ENCODE measurements at places on chromosomes 7 and 10.

DNA sequence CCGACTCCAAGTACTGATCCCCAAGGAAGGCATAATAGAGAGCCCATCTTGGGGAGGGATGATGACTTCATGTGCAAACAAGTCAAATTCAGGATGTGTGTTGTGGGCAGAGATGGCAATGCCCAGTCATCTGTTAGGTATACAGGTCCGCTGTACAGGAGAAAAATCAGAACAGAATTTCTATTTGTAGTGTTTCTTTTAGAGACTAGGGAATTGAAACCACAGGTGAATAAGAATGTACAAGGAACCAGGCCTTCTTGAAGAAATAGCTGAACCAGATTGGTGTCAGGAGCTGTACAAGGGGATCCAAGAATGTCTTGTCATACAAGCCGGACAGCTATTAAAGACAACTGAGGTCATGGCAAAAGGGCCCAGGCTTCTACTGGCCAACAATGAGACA is 147.9 kb downstream of the PFKFB3 start:
- DNase-seq, result no peak

DNA sequence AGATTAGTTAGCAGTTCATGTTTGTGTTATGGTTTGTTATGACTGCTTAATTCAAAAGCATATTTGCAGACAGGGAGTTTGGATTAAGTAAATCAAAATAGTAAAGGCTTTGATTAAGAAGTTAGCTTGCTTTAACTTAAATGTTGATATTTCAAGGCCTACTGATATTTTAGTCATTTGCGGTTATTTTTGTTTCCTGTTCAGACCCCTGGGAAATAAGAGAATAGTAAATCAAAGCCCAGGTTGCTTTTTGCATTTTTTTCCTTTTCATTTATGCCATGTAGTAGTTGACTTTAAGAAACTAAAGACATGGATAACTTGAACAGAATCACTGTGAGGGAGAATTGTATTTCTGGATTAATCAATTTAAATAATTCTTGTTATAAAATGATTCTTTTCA is 77.3 kb downstream of the HDAC9 start:
- no peak for DNase-seq

DNA sequence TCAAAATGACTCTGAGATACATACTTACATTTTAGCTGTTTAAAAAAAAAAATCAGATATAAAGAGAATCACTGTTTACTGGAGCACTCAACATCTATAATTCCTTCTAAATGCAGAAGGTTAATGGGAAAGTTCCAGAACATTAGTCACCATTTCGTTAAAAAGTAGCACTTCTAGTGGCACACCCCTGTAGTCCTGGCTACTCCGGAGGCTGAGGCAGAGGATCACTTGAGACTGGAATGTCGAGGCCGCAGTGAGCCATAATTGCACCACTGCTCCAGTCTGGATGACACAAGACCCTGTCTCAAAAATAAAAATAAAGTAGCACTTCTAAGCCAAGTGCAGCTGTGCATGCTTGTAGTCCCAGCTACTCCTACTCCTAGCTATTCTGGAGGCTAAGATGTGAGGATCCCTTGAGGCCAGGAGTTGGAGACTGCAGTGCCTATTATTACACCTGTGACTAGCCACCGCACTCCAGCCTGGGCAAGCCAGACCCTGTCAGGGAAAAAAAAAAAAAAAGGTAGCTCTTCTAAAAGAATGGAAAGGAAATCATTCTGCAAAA is 2.2 kb downstream of the FGFBP3 start:
- no peak for DNase-seq

DNA sequence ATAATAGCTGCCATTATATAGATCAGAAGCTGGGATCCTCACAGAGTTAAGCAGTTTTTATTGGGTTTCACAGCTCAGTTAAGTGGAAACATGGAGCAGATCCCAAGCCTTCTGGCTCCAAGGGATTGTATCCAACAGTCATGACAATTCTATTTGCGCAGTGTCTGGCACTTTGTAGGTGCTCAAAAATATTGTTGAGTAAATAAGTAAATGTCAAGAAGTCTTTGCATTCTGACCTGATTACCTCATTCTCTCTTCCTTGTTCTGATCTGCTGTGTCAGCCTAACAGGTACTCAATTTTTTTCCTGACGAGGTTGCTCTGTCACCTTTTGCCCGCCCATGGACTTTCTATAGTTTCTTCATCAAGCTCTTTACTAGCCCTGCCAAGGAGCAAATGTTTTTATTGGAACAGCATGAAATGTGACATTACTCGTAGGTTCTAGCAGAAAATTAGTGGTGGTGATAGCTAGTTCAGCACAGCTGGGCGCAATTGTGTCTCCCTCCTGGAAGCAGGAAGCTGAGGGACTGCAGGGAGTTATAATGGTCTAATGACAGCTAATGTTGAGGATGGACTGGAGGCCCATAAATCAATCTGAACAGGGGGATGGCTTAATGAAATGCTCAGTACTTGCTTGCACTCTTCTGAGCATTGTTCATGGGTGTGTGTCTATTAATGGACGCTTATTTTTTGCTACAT is 680.2 kb downstream of the CCSER2 start:
- DNase-seq, result no peak

- no peak for DNase-seq
These were observed 5.2 kb upstream of the HTR7 start for GRCh38 chr10:90862908-90863514.

DNA sequence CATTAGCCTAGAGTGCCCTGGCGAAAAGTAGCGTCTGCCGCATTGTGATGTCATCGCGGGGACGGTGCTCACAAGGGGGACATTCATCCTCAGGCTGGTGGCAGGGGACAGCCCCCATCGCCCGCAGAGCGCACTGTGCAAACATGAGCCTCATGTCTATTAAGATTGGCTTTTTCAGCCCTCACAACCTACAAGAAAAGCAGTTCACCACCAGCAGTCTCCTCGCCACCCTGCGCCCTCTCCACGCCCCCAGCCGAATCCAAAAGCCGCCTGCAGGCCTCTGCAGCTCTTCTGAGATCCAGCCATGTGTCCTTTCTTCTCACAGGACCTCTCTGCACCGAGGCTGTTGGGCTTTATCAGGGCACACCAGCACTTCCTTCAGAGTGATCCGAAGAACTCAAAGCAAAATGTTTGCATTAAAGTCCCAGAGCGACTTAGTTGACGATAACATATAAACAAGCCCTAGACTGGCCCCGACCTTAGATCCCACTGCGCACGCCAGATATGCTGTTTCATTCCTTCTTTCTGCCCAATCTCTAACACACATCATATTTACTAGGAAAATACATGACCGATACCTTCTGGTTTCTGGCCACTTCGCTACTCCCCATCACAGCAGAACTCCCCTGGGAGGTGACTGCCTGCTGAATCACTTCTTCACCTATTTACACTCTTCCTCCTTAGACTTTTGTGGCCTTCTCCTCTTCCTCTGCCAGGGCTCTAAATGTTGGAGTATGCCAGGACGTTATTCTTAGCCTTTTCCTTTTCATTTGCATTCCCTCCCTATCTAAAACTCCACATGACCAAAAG is 206.0 kb upstream of the SH2B2 start:
- DNase-seq, result no peak

DNA sequence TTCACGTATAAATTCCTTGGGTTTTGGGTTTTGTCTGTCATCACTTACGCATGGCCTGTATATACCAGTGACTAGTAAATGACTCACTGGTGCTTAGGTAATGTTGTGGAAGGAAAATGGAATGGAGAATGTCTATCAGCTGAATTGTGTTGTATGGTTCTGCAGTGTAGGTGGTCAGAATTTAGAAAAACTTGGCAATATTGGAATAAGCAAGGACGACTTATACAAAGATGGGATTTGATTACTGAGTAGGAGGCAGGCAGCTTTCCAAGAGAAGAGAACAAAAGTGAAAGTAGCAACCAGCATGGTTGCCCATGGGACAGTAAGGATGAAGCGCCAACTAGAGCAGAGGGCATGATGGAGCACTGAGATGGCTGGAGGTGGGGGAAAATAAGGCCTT is 168.6 kb upstream of the CSTF2T start:
- no peak for DNase-seq

GRCh38 chr7:94431619-94432280 is 37.1 kb downstream of the COL1A2 start:
- no peak for DNase-seq

DNA sequence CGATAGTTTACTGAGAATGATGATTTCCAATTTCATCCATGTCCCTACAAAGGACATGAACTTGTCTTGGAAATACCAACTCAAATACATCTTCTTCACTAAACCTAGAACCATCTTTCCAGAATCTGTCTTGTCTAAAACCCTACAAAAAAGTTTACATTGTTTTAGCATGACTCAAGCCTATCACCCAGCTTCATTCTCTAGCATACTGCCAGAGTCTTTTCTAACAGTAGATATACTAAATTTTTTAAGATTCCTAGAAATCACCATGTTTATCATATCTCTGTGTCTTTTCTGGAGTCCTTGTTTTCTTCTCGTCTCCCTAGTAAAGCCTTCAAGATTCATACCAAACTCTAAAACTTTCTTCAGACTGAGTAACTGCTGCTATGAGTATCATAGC is 129.7 kb downstream of the SEMA3E start:
- DNase-seq, result no peak

DNA sequence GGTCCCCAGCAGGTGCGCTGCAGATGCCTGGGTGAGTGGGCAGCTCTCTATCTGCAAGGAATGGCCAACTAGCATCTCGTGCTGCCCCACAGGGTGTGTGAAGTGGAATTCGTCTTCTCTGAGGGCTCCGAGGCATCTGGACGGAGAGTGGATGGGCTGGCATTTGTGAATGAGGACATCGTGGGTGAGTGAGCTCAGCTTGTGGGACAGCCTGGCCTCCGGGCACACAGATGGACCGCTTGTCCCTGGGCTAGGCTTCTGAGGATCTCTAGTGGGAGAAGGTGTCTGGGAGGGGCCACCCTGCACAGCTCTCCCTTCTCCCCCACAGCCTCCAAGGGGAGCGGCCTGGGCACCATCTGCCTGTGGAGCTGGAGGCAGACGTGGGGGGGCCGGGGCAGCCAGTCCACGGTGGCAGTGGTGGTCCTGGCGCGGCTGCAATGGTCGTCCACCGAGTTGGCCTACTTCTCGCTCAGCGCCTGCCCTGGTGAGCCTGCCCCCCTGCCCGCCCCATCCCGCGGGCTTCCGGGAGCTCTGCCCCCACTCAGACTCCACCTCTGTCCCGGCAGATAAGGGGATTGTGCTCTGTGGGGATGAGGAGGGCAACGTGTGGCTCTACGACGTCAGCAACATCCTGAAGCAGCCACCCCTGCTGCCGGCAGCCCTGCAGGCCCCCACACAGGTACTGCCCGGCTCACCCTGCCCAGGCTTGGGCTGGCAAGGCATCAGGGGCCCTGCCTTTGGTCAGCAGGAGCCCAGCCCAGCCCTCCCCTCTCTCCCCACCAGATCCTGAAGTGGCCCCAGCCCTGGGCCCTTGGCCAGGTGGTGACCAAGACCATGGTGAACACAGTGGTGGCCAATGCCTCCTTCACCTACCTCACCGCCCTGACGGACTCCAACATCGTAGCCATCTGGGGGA is 6.3 kb downstream of the POLR2J start:
- DNase-seq, result no peak

DNA sequence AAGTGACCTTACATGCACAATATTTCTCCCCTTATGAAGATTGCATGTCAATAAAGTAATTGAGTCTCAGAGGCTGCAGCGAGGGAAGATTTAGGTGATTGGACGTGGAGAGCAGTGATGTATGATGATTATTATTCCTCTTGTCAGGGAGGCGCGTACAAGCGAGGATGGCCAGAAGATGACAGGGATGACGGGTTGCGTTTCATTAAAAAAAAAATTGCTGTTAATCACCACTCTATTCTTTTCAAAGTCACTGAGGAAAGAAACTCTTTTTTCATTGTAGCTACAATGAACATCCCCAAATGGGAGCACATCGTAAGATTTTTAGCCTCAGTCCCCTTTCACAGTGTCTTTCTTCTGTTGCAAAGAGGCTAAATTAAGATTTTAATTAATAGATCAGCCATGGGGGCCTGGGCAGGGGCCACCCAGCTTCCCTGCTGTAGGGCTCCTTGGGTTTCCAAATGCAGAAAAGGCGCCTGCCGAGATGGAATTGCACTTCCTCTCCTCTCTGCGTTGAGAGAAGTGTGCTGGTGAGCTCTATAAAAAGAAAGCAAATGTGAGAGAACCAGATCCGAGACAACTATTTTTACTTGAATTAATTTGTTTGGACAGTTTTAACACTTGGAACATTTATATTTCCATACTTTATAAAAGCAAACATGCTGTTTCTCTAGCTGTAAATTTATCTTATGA is 998.1 kb downstream of the LRMDA start:
- DNase-seq, result no peak

DNA sequence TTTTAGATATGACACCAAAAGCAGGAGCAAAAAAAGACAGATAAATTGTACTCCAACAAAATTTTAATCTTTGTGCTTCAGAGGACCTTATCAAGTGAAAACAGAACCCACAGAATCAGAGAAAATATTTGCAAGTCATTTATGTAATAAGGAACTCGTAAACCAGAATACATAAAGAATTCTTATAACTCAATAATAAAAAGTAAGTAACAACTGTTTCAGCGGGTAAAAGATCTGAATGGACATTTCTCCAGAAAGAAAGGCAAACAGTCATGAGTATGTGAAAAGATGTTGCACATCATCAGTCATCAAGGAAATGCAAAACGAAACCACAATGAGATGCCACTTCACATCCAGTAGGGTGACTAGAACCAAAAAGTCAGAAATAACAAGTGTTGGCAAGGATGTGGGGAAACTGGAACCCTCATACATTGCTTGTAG is 167.7 kb upstream of the KCTD7 start:
- no peak for DNase-seq

DNA sequence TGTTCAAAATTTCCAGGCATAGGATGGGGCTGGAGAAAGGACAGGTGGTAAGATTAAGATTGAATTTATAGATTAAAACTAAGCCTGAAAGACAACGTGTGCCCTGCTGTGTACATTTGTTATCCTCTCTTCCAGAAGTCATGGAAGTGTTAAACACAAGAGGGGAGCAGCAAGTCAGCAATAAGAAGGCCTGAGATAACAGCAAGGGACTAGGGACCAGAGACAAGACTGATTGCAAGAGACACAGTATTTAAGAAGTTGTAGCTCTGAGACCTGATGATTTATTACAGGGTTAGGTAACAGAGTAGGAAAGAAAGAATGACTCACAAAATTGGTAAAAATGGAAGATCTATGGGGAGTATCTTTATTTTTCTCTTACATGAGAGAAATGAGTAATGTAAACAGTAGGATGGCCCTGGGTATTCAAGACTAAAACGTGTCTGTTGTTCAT is 55.7 kb upstream of the COL1A2 start:
- no peak for DNase-seq

GRCh38 chr10:10847387-10847786 is 170.3 kb upstream of the CELF2 start:
- DNase-seq, result no peak
